ENCODE measurements at places on chromosomes 2 and 18.

DNA sequence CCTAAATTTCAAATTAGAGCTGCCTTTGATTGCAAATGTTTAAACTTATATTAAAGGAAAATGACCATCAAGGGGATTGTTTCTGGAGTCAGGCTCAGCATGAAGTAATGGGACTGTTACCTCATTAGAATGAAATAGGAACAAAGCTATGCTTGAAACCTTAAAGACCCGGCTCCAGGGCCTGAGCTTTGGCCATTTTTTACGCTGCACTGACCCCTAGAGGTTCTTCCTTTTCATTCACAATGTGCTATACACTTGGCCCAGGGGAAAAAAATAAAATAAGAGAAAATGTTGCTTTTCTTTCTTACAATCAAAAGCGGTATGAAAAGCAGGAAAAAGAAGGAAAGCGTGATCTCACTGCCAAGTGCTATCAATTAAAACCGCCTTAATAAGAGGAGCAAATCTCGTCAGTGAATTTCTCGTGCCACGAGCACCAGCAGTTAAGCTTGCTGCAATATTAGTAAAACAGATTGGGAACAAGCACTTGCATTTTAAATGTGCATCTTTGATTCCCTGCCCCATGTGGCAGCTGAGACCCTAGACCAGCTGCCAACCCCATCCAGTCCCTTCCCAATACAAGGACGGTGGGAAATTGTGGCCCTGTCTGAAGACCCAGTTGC, 96.6 kb downstream of the MBD2 start:
- no peak for DNase-seq

DNA sequence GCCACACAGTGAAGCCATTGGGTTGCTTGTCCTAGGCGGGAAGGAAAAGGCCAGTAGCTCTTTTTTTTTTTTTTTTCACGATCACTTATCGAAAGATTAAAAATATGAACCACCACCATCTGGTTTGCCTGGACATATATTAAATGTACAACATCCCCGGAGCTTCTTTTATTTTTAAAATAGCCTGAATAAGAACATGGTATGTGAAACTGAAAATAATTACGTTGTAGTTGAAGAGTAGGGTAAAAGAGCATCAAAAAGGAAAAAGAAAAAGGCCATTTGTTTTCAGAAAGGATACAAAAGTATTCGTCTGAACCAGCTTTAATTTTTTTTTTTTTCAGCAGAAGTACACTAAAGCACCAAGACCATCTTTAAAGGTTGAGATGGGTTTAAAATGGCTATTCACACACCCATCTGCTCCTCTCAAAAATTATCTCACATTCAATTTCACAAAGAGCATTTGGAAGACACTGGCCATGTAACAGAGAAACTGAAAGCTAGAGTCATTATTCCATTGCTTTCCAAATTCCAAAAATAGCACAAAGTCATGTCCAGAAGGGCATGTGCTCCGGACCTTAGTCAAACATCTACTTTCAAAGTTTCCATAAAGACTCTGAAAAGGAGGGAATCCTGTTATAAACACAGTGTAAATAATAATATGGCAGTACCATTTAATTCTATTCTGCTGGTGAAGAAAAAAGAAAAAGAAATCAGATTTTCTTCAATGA, 82.9 kb downstream of the SCN3A start:
- DNase-seq, result no peak

GRCh38 chr2:83594241-83595120, 864.6 kb downstream of the SUCLG1 start:
- DNase-seq, result no peak

GRCh38 chr18:67232991-67233390, 283.5 kb downstream of the DSEL start:
- DNase-seq, result no peak

GRCh38 chr2:72154386-72154975, 6.8 kb upstream of the CYP26B1 start:
- DNase-seq, result no peak

DNA sequence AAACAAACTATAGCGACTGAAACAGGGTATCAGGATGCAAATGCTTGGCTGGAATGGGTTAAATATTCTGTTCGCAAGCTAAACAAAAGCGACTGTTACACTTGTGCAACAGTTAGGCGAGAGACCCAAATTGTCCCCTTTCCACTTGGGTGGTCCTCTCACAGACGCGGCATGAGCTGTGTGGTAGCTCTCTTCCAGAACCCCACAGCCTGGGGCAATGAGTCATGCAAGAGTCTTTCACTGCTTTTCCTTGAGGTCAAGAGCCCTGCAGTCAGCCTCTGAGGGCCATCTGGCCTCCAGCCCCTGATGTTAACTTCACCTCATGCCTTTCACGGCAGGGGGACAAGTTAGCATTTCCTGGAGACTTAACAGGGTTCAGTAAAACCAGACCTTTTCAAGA, 25.7 kb downstream of the SULT1C4 start:
- no peak for DNase-seq

Measured in glomerular endothelial cell (primary cell).